ENCODE measurements at places on chromosomes 13 and 19. TPM values are rescaled to one million over a fixed set of nuclear protein-coding genes. Genes with fewer than 3 reads are reported as not detected.

- H3K27ac ChIP-seq = no peak overlapping the region
- H3K4me1 ChIP-seq = peaks cover 9% of the 10 kb centered on the region
- no peak overlapping the region for H3K4me3 ChIP-seq
- no peaks in the 10 kb centered on the region for H3K36me3 ChIP-seq
- no peaks in the 10 kb centered on the region for H3K27me3 ChIP-seq
- no peak for DNase-seq
These were observed 454.5 kb downstream of the IRS2 start for GRCh38 chr13:109331898-109332297.

DNA sequence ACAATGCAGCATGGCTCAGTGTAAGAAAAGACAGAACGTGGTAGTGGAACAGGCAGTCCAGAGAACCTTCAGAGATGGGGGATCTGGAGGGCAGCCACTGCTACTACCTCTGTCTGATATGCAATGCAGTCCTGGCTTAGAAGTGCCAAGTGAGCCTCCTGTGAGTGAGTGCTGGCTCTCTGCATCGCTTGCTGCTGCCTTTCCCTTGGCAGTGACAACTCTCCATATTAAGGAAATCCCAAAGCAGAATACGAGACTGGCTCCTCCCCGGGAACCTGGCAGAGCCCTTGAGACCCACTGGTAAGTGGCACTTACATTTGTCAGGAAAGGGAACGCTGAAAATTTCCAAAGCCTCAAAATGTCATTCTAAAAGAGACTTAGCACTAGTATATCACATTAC, 7.5 kb downstream of the DOCK9 start:
- no peaks in the 10 kb centered on the region for H3K27me3 ChIP-seq
- H3K4me1 ChIP-seq = peaks cover 18% of the 10 kb centered on the region
- H3K4me3 ChIP-seq = no peak overlapping the region
- H3K36me3 ChIP-seq = peaks cover 6% of the 10 kb centered on the region
- DNase-seq = no peak

GRCh38 chr13:59468396-59468795, 695.3 kb downstream of the DIAPH3 start:
- no peak for DNase-seq
- H3K36me3 ChIP-seq = peaks cover 3% of the 10 kb centered on the region
- no peak overlapping the region for H3K4me3 ChIP-seq
- H3K27ac ChIP-seq = no peak overlapping the region
- H3K27me3 ChIP-seq = peaks cover 3% of the 10 kb centered on the region

- H3K36me3 ChIP-seq = peaks cover 16% of the 10 kb centered on the region
- no peak for DNase-seq
- H3K27me3 ChIP-seq = no peaks in the 10 kb centered on the region
- H3K27ac ChIP-seq = no peak overlapping the region
- H3K4me1 ChIP-seq = peaks cover 24% of the 10 kb centered on the region
- H3K4me3 ChIP-seq = no peak overlapping the region
These were observed 107.8 kb downstream of the COL4A2 start for GRCh38 chr13:110414931-110415330.

The ATXN8OS gene
- not detected for total RNA-seq

GRCh38 chr13:37306778-37307544, 201.5 kb upstream of the CSNK1A1L start:
- no peaks in the 10 kb centered on the region for H3K27me3 ChIP-seq
- H3K36me3 ChIP-seq = no peaks in the 10 kb centered on the region
- H3K27ac ChIP-seq = no peak overlapping the region
- DNase-seq = no peak
- H3K4me3 ChIP-seq = no peak overlapping the region
- no peaks in the 10 kb centered on the region for H3K4me1 ChIP-seq

All from type B pancreatic cell (in vitro differentiated cells).